OCI-LY7 (cell line): ENCODE measurements at places on chromosomes 11 and 22.

DNA sequence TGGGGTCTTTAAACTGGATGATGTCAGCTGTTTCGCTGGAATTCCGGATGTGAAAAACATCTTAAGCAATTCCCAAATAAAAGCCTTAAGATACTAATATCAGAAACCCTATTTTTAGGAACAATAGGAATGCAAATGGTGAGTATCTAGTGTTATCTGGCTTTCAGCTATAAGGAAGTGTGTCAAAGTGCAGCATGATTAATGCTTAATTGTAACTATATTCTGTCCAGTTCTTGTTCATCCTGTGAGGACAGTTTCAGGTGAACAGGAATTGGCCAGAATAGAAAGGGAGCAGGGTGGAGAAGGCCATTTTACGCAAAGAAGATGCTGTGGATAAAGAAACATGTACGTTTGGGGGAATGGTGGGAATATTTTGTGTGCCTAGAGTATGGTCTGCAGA lies 108.2 kb downstream of the RASSF10 start:
- DNase-seq, result no peak

GRCh38 chr11:5069272-5069671 lies at the start of gene OR52E1:
TSS of gene OR52E1 (plus strand) at chr11:5069572.
- no peak for DNase-seq

DNA sequence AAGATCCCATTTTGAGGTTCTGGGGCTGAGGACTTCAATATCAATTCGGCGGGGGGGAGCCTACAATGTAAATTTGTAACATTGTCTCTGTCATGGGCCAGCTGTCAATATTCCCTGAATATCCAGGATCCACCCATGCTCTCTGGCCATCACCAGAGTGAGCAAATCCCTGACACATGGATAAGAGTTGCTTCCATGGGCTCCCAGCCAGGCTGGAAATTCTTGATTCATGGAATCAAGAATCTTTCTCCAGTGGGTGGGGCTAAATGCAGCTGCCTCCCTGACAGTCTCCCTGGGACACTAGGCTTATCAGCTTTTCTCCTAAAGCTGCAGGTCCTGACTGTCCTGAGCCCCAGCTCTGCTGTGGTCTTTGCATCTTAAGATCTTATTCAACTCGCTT lies 86.9 kb upstream of the IGLL5 start:
- no peak for DNase-seq

DNA sequence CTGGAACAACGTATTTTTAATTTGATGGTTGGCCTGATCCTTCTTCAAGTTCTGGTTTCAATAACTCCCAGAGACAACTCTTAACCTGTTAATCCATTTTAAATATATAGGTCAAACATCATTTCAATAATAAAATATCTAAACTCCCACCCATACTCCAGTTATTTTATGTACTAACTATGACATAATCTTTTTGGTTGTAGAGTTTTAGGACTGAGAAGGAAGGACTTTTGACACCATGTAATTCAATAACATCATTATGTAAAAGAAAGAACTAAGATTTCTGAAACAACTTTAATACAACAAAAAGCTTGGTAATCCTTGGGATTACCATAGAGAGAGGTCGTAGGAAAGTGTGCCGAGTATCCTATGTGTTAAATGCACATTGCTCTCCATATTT lies 31.5 kb downstream of the VSIG10L2 start:
- DNase-seq, result no peak

DNA sequence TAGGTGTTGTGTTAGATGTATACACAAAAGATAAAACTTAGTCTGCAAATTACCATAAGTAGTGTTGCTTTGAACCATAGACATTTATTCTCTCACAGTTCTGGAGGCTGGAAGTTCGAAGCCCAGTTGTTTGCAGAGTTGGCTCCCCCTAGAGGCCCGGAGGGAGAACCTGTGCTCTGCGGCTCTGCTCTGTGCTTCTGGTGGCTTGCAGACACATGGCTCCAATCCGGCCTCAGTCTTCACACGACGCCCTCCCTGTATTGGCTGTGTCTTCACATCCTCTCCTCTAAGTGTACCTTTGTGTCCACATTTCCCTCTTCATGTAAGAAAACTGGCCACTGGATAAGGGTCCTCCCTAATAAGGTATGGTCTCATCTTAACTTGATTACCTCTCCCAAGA lies 128.4 kb downstream of the OPCML start:
- peak; percentile 13 for DNase-seq

DNA sequence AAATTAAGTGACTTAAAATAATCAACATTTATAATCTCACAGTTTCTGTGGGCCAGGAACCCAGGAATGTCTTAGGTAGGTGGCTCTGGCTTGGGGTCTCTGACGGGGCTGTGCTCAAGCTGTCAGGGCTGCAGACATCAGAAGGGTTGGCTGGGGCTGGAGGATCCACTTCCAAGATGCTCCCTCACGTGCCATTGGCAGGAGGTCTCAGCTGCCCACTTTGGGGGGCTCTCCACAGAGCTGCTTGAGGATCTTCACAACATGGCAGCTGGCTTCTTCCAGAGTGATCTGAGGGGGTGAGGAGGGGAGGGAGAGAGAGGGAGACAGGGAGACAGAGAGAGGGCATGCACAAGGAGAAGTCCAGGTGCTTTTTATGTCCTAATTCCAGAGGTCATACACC lies 18.1 kb downstream of the SLC2A11 start:
- no peak for DNase-seq

GRCh38 chr11:34513682-34514449 lies at the start of gene ELF5:
TSS of gene ELF5 (minus strand) at chr11:34513794. CDS start at chr11:34505749, 8,045 bp downstream.
- DNase-seq, result no peak

DNA sequence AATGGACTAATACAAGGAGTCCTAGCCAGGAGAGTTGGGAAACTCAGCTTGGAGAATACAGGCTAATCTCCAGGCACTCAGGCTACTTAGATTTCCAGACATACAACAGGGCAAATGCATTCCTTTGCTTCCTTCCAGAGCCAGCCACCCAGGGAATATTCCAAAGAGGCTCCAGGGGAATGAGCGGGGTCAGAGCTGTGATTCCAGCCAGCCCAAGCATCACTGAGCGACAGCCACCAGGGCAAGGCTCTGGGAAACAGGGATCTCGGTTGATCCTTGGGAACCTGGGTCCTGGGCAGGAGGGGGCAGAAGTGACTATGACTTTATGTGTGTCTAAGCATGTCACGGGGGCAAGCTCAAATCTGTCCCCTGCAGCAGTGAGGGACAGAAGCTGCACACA lies 112.3 kb upstream of the LMO1 start:
- no peak for DNase-seq

GRCh38 chr11:117883063-117883462 lies 6.6 kb upstream of the FXYD6 start:
- DNase-seq, result no peak

DNA sequence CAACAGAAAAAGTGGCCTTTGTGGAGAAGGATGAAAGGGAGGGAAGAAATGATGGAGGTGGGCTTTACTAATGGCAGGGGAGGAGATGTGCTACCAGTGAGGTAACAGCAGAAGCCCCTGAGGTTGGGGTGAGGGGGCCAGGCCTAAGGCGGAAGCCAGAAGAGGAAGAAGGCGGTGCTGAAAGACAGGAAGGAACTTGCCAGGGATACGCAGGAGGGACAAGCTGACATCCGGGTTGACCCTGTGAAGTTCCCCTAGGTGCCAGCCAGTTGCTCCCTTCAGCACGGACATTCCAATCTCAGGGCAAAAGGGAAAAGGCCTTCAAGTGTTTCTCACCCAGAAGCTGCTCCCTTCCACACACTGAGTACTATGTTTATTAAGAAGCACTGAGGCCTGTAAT lies 2.3 kb upstream of the TIRAP start:
- peak; percentile 44 for DNase-seq

GRCh38 chr11:72789493-72790131 lies 4.2 kb downstream of the STARD10 start:
- DNase-seq, result no peak

DNA sequence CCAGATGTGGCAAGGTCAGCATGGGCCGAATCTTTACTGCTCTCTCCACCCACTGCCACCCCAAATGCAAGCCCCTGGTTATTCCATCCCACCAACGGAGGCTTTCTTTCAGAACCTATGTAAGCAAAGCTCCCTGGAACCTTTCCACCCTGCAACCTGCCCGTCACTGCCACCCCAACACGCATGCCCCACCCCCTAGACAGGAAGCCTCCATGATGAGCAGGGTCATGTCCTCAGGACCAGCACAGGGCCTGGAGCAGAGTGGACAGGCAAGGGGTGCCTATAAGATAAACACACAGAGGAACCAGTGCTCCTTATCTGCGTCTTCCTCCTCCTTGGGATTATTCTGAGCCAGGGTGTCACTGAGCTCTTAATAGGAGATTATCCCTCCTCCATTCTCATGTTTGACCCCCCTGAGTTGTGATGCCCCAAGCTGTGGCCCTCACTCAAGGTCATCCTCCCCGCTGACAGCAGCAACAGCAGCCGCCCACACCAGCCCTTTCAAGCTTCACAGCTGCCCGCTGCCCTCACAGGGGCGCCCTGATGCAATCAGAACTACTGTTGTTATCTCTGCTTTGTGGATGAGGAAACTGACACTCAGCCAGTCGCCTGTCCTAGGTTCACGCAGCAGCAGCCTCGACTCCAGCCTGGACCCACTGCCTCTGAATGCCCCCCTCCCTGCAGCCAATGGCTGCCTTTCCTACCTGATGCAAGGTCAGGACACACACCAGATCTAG lies 647.3 kb downstream of the TBC1D22A start:
- no peak for DNase-seq

DNA sequence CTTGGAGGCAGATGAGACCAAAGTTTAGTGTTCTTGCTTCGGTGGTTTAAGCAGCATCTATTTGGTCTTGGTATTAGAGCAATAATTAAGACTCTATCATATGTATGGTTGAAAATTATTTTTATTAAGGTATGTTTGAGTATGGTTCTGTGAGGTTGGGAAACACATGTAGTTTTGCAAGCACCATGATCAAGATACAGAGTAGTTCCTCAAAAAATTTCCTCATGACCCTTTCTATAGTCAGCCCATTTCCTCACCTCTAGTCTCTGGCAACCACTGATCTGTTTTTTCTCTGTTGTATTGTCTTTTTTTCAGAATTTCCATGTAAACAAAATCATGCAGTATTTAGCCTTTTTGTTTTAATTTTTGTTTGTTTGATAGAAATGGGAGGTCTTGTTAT lies 18.4 kb downstream of the MTMR3 start:
- no peak for DNase-seq

GRCh38 chr11:31236143-31236542 lies 133.4 kb downstream of the DCDC1 start:
- DNase-seq, result peak; percentile 8

DNA sequence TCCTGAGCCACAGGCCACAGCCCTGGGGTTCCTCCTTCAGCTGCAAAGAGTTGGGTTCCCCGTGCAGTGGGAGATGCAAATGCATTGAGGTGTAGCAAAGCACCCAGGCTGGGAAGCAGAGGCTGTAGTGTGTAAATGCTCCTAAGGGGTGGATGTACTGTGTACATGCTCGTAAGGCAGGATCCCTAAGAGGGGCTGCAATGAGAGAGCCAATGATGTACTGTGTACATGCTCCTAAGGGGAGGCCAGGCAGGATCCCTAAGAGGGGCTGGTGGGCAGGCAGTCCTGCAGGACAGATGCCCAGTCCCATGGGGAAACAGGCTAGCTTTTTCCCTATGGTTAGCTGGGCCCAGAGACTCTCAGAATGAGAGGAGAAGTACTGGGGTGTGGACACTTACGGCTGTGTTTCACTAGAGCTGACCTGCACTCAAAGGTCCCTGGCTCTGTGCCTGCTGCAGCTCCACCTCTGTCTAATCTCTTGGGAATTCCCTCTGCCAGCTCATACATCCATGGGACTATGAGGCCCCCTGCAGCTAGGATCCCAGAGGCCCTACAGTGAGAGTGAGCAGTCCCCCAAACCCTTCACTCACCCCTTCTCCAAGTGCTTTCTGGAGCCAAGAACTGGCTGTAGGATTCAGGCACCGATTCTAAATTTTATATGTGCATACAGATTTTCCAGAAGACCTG lies 261.9 kb upstream of the LUZP2 start:
- DNase-seq, result no peak

DNA sequence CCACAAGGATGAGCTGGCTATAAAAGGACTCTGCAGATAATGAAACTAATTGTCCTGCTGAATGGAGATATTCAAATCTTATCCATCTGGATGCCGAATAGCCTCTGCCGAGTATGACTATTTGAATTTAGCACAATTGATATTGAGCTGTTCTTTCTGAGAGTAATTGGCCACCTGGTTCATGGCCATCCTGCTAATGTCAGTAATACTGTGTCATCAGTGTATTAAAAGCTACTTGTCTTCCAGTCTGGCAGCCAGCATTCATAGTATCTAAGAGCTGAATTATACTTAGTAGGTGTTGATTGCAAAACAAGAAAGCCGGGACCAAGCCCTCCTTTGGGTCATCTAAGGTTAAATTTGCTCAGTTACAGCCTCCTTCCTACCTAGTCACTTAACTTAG lies 310.7 kb upstream of the NCAM1 start:
- no peak for DNase-seq

- no peak for DNase-seq
Observed at GRCh38 chr11:393219-394033, 583 bp upstream of the PKP3 start.

- DNase-seq, result no peak
Observed at GRCh38 chr11:32428665-32429303, 6.6 kb downstream of the WT1 start.

GRCh38 chr11:118152552-118153471 lies at the start of gene SCN4B:
TSS of gene SCN4B (minus strand) at chr11:118152823. CDS start at chr11:118152673, 150 bp downstream.
- no peak for DNase-seq

DNA sequence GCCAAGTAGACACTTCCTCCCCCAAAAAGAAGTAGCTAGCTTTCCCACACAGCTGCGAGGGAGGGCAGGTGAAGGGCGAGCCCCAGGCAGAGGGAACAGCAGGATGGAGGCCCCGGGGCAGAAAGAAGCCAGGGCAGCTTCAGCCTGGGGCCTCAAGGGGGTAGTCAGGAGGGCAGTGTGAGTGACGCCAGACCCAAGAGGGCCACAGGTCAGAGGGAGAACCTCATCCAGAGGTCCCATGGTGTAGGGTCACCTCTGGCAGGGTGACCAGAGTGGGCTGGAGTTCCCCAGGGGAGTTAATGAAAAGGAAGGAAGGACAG lies 9.2 kb downstream of the PRR5 start:
- no peak for DNase-seq

- no peak for DNase-seq
Observed at GRCh38 chr22:23829845-23830372, 8.9 kb downstream of the DERL3 start.

DNA sequence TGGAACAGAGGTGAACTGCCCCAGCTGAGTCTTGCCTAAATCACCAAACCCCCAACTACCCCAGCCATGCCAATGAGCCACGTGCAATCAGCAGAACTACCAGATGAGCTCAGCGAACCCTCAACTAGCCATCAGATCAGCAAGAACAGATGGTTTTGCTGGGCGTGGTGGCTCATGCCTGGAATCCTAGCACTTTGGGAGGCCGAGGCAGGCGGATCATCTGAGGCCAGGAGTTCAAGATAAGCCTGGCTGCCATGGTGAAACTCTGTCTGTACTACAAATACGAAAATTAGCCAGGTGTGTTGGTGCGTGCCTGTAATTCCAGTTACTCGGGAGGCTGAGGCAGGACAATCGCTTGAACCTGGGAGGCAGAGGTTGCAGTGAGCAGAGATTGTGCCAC lies 374.3 kb downstream of the NXPE2 start:
- DNase-seq, result no peak

GRCh38 chr11:71447791-71448256 lies 369 bp downstream of the DHCR7 start:
- DNase-seq, result peak; percentile 40
